ENCODE measurements at places on chromosomes 7 and 10.

GRCh38 chr10:15453926-15454325, 82.8 kb upstream of the FAM171A1 start:
- no peak for DNase-seq

DNA sequence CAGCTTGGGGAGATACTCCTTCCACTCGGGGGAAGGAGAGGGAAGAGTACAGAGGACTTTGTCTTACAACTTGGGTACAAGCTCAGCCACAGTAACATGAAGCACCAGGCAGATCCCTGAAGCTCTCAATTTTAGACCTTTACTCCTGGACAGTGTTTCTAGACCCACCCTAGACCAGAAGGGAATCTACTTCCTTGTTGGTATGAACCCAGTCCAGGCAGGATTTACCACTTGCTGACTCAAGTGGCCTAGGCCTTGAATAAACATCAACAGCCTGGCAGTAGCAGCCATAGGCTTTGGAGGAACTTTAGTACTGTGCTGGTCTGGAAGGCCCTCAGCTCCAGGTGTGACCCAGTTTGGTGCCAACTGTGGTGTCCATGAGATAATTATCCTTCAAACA, 173.1 kb downstream of the ADRA2A start:
- no peak for DNase-seq

- no peak for DNase-seq
Measured at GRCh38 chr7:17939211-17939605, 1.1 kb downstream of the SNX13 start.

GRCh38 chr7:53470336-53470970, 435.0 kb downstream of the POM121L12 start:
- no peak for DNase-seq

GRCh38 chr7:455110-455928, 64.3 kb downstream of the PDGFA start:
- no peak for DNase-seq

DNA sequence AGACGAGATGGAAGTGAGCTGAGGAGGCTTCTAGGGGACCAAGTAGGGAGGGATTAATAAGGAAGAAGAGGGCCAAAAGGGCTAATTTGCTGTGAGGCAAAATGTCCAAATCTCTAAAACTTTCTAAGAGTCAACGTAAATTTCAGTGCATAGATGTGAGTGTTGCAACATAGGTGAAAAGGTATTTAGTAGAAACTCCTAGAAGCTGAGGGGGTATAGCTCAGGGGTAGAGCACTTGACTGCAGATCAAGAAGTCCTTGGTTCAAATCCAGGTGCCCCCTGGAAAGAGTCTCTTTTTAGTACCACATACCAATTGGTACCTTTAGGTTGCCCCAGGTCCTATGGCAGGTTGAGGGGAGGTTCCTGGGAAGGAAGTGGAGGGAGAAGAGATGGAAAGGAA, 48.7 kb upstream of the ZNF746 start:
- DNase-seq: no peak

DNA sequence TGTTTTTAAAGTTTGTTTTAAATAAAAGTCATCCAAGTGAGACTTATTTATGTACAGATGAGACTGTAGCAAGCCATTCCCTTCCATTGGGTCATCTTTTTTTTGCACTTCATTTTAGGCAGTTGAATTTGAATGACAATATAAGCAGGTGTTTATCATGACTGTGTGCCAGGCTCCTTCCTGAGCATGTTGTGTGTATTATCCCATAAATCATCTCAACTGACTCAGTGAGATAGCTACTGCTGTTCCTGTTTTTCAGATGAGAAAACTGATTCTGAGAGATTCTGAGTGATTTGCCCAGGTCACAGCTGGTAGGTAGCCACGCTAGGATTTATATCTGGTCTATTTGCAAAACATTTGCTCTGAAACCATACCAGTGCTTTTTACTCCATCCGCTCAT, 11.7 kb downstream of the TMEM254 start:
- DNase-seq: no peak

- DNase-seq: no peak
Measured at GRCh38 chr7:33706186-33706585, 199.2 kb upstream of the BMPER start.

DNA sequence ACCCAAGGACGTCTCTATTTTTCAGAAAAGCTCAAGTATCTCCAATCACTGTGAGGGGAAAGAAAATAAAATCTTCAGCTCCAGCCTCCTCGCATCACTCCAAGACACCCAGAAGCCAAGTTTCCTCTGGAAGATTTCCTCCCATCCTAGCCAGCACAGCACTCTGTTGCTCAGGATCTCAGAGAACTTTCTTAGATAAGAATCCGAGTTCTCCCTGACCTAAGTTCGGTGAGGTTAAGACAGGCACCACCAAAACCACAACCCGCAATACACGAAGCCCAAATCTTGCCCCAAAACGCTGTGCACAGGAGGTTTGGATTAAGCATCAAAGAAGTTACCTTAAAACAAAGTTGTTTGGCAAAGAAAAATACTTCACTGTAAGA, 4.2 kb downstream of the FAM53B start:
- DNase-seq: no peak

DNA sequence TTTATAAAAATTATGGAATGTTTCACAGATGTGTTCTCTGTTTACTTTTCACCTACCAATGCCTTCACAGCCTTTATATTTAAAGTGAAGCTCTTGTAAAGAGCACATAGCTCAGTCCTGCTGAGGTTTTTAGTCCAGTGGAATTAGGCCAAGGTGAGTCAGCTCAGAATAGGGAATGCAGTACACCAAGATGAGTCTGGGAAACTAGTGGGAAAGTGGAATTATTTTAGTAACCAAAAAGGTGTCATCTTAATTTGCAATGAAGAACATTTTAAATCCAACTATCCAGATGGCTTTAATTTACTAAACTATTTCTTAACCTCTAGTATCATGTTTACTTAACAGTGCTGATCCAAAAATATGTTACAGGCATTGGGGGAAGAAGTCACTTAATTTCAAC, 236.3 kb upstream of the CTBP2 start:
- DNase-seq: no peak

DNA sequence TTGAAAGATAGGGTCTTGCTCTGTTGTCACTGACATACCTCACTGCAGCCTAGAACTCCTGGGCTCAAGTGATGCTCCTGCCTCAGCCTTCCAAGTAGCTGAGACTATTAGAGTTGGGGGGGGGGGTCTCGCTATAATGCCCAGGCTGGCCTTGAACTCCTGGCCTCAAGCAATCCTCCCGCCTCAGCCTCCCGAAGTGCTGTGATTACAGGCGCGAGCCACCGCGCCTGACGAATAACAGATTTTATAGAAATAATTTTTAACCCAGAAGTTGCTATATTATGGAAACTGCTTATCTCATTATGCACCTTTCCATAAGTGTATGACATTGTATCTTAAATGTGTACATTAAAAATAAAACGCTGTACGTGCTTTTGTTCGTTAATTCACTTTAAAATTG, 846 bp downstream of the ANKRD26 start:
- no peak for DNase-seq

DNA sequence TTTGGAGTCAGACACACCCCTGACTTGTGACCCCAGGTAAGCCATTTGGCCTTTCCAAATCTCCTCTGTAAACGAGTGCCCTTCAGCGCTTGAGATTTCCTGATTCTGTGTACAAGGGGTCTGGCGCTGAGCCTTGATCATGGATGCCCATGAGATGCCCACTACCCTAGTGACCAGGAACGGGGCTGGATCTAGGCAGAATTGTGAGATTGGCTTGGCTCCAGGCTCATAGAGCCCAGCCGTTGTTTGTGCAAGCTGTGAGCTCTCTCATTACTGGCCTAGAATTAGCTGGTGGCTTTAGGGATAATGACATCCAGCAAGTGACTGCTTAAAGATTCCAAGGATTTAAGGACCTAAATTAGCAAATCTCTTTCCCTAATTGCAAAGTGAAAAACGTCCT, 84.9 kb downstream of the CAMK1D start:
- DNase-seq: no peak

DNA sequence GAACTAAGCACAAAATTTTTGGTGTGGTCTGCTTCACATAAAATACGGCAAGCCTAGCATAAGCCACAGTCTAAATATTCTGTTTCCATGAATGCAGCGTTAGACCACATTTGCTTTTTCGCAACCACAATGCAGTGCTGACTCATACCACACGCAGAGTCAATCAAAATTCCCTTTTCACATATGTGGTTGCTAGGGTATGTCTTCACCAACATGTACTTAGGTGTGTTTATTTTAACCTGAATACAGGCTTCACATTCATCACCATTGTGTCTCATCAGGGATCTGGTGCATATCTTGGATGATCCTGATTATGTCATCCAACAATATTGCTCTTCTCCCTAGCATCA, 90.8 kb downstream of the CHN2 start:
- peak; percentile 25 for DNase-seq

- DNase-seq: no peak
Measured at GRCh38 chr10:100970076-100970913, 991 bp downstream of the SEMA4G start.

DNA sequence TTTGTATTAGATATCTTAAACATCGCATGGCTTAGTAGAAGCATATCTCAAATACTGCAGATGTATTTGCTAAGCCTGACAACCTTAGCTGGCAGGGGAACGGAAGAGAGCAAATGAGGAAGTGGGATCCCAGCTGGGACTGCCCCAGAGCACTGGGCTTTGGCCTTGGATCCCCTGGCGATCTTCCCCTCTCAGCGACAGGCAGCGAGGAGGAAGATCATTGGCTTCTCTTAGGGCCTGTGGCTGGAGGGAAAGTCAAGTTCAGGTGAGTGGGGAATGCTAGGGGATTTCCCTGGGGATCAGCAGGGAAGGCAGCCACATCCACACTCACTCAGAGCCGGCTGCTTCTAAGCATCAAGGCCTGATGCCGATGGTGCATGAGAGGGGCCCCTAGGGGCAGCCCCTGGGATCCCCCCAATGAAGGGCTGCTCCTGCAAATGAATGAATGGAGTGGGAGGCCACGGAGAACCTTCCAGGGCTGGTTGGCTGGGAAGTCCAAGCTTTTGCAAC, 42.0 kb downstream of the LYZL2 start:
- DNase-seq: no peak

DNA sequence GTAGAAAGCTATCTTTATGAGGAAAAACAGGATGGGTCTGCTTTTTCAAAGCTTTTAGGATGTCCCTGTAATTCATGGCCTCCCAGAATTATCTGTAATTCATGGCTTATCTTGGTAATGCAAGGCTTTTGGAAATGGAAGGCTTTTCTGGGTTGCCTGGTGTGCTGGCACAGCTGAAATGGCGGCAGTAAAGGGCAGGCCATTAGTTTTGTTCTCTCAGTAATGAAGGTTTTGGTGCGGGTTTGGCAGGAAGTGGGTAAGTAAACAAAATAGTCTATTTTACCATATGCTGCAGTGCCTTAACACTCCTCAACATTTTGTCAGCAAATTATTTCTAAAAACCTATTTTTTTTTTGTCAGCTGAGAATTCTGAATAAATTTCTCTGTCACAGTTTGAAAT, 69.3 kb downstream of the LRGUK start:
- DNase-seq: no peak

GRCh38 chr7:11579141-11579540, 252.9 kb downstream of the THSD7A start:
- DNase-seq: no peak

- no peak for DNase-seq
Measured at GRCh38 chr7:23012908-23013714, 819 bp downstream of the HYCC1 start.
